ENCODE measurements at places on chromosomes 7 and 10. TPM values are rescaled to one million over a fixed set of nuclear protein-coding genes. Genes with fewer than 3 reads are reported as not detected.

GRCh38 chr7:66352071-66352470, 146.9 kb downstream of the TPST1 start:
- DNase-seq, result peak; percentile 74

The FIS1 gene
- total RNA-seq, result 310 TPM

- no peak for DNase-seq
Observed at GRCh38 chr7:129423700-129424410, 10.4 kb upstream of the STRIP2 start.

The PIK3CG gene
- total RNA-seq, result 1.5 TPM

- no peak for DNase-seq
Observed at GRCh38 chr7:93690021-93690420, 115.5 kb upstream of the CALCR start.

The HDAC9 gene
- 22.7 TPM for total RNA-seq

The NKX2-3 gene
- not detected for total RNA-seq

DNA sequence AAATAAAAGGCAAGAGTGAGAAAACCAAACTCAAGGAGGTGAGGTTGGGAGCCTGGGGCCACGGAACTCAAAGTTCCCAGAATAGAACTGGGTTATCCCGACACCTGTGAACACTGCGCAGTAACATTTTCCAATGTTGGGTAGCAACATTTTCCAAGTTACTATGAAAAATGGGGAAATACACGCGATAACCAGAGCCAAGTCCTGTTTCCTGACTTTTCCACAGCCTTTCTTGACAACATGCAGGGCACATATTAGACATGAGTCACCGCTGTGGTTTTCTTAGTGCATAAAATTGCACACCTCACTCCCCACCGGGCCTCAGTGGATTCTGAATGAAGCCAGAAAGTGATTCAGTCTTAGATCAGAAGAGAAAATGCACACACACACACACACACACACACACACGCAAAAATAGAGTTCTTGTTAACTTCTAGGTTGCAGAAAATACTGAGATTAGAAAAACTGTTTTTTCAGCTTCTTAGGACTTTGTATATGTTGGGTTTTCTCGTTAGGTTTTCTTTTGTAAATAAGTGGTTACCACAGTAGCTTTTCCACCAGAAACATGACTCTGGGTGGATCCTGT, 70.0 kb downstream of the CAMK1D start:
- DNase-seq, result peak; percentile 90

DNA sequence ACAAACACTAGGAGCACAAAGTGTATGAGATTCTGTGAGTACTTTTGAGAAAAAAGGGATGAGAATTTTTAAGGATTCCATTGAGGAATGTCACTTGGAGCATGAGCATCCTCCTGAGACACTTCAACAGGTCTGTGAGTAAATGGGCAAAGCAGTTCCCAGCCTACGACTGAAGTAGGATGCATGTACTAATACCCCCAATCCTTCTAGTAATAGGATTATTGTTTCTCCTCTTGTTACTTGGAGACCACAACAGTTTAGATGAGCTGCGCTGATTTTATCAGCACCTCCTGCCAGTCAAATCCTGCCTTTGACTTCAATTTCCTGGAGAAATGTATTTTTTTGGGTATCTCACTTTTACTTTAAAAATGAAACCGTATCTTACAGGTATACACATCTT, 820 bp downstream of the BBS9 start:
- DNase-seq, result no peak

DNA sequence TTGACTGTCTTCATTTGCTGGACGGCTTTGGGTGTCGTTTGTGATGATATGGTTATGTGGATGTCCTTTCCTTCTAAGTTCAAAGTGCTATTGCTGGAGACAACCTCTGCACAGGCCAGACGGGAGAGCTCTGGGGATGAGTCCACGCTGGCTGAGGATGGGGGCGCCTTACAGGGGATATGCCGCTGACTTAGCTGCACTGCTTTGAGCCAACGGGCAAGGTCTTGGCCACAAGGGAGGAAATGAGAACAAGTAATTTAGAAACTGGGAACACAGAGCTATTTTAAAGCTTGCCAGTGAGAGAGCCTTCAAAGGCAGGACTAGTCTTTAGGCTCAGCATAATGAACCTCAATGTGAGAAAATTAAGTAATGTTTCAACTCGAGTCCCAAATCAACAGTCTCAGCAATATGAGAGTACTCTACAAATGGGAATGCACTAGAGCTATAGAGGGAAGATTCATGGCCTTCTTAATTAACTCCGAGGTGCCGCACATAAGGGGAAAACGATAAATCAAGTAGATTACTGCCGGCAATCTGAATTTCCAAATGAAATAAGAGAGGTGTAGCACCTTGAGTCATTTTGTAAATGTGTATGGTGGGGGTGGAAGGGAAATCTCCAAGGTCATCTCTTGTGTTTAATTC, 209.3 kb downstream of the JAZF1 start:
- DNase-seq, result no peak

DNA sequence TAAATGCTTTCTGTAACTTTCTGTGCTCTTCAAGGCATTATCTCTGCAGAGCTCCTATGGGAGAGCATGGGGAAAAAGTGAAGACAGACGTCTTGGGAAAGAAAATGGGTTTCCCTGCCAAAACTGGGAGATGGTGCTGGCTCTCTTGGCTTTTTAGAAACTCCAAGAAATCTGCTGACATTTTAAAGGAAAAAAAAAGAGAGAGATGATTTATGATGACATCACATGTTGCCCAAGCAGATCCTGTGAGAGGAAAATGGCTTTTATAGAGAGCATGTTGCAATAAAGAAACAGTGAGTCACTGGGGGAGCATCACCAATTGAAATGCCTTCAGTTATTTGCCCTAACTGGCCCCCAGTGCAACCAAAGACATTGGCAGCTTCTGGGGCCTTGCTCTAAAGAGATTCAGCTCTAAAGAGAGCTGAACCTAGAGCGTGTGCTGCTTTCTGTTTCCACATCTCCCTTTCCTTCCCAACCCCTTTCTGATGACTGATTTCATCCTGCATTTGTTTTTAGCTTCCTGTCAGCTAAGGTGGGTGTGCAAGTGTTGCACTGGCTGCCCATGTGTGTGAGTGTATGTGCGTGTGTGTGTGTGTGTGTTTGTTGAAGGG, 37.7 kb downstream of the LRMDA start:
- peak; percentile 72 for DNase-seq

DNA sequence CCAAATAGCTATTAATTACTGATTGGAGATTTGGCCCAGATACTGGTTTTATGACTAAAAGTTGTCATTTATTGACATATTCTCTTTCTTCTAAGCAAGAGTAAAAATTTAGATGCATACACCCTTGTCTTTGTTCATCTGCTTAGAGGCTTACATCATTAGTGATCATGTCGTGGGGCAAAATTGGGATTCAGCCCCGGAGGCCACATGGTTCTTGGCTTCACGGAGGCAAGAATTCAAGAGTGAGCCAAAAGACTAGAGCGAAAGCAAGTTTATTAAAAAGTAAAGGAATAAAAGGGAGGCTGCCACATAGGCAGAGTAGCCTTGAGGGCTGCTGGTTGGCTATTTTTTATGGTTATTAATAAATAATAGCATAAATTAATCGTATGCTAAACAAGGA, 41.1 kb downstream of the MINPP1 start:
- DNase-seq, result no peak

The SLC26A3 gene
- total RNA-seq, result not detected

Measured in Daoy (cell line).